ENCODE measurements at places on chromosomes 5 and 9.

DNA sequence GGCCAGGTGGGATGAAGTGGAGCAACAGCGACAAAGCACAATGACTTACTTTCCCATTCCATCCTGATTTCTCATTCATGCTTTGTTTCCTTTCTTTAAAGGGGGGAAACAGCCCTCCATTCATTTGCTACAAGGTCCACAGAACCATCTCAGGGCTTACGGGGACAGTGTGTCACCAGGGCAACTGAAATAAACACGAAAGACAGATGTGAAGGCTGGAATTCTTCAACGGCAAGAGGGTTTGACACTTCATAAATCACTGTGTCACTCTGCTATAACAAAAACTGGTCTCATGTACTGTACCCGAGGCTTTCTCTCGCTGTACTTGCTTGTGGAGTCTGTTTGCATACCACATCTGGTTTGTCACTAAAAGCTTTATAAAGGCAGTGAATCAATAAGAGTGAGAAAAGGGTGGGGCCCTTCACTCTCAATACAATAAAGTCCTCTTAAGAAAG is 150.8 kb downstream of the EFNA5 start:
- DNase-seq: no peak

DNA sequence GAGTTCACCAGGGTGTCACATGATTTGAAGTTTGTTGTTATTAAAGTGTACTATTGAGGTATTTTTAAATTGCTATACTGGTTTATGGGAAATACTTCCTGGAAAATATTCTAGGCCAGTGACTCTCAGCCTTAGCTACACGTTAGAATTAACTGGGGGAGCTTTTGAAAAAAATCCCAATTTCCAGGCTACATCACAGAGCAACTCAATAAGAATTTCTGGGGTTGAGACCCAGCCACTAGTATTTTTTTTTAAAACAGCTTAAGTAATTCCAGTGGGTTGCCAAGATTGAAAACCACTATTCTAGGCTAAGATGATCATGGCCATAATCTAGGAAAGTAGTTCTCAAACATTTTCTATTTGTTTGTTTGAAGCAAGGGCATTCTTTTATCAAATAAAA is 142.9 kb upstream of the GRIA1 start:
- no peak for DNase-seq

DNA sequence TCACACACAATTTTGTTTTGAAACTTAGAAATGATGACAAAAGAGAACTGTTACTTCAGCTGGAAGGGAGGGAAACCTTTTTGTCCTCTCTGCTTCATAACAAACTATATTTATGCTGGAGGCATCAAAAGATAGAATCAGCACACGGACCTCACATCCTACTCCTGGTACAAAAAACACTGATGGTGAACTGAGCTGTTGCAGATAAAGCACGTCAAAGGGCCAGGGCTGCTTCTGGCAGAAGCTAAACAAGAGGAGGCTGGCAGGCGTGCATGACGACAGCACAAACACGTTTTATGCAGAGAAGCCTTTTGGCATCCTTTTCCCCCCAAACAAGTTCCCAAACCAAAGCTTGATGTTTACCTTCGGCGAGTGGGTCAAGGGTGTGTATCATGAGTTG is 169.6 kb downstream of the SLC24A2 start:
- no peak for DNase-seq

DNA sequence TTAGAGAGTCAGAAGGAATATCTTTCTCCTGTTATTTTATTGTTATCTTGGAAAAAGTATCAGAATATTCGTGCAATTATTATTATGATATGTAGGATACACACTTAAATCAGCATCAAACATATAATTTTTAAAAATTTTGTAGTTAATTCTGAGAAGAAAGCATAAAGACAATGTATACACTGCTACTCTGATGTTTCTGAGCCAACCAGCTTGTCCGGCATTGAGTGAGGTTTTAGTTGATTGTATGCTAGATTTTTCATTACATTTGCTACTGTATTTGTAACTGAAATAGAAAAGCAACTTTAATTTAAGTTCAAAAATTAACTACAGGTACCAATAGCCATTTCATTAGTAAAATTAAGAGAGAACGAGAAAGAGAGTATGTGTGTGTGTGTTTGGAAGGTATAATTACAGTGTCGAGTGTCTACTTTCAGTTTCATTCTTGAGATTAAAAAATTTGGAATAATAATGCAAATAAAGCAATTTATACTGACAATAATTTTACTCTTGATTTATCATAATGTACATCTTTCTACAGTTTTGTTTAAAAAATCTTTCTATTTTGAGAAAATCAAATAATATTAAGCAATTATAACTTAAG is 160.4 kb upstream of the CDH12 start:
- DNase-seq: no peak

DNA sequence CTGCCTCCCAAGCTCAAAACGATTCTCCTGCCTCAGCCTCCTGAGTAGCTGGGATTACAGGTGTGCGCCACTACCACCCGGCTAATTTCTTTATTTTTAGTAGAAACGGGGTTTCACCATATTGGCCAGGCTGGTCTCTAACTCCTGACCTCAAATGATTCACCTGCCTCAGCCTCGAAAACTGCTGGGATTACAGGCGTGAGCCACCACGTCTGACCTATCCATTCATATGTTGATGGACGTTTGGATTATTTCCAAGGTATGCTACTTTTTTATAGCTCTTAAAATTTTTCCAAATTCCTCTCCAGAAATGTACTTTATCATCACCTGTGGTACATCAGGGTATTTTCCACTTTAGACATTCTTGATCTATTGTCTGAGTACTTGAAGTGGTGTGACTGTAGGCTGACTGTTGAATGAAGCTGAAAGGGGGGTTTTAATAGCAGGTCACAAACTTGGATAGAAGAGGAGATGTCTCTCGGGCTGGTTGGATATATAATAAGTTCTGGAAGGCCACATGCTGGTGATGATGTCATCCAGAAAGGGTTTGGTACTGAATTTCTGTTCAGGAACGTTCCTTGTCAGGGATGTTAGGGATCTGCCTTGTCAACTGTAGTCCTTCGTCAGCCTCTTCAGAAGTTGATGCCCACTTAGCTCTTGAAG is 7.4 kb downstream of the CTNNA1 start:
- DNase-seq: no peak

GRCh38 chr9:15505921-15506320 is 4.8 kb downstream of the PSIP1 start:
- no peak for DNase-seq

- DNase-seq: no peak
Observed at GRCh38 chr5:74421377-74421776, 219.2 kb downstream of the ENC1 start.

- DNase-seq: no peak
Observed at GRCh38 chr5:172115541-172115982, 72.5 kb downstream of the STK10 start.

DNA sequence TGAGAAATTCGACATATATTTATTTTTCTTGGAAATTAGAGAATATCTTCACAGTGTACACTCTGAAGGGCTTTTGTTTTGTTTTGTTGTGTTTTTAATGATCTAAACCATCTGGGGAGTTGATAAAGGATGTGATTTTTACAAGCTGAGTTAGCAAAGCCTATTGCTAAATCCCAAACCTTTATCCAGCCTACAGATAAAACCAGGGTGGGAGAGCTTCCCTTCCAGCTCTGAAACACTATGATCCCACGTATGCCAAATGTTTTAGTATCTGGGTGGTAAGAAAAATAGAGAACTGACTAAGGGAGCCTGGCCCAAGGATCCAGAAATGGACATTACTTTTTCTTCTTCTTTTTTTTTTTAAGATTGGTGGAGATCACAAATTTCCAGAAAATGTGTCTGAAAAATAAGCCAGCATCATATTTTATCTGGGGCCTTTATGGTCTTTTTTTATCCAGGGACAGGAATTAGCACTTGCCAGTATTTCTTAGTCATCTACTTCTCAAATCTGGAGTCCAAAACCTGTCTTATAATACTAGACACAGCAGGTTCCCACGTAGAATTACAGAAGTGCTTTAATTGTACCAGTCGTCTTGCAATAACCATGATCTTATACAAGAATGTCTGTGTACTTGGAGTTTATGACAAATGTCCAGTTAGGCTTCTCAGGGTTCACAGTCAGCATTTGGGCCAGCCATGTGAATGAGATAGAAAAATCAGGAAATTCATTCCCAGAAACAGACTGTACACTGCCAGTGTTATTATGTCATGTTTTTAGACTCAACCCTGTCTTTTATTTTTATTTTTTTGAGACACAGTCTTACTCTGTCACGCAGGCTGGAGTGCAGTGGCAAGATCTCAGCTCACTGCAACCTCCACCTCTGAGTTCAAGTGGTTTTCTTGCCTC is 290.8 kb upstream of the MPDZ start:
- no peak for DNase-seq
